ENCODE measurements at places on chromosomes 7 and 10.

- DNase-seq: no peak
These were observed 62.6 kb upstream of the PLPP4 start for GRCh38 chr10:120394446-120394845.

GRCh38 chr7:44217852-44218402 is 17.1 kb downstream of the YKT6 start:
- no peak for DNase-seq

DNA sequence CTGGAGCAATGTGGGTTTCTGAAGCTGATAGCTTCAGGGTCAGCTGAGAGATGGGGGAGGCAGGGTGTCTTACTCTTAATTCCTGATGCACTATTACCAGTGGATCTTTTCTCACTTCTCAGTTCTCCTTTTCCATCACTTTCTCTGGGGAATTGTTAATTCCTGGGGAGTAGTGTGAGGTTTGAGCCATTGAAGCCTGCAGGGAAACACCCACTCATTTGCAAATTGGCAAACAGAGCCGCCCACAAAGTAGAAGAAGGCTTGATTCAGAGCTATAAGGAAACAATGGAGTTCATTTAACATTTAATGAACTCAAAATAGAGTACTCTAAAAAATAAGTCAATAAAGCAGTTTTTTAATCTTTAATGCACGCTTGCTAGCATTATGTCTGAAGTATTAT is 4.3 kb upstream of the TECTB start:
- no peak for DNase-seq

- DNase-seq: no peak
These were observed 135.5 kb downstream of the ALOX5 start for GRCh38 chr10:45509491-45509890.

DNA sequence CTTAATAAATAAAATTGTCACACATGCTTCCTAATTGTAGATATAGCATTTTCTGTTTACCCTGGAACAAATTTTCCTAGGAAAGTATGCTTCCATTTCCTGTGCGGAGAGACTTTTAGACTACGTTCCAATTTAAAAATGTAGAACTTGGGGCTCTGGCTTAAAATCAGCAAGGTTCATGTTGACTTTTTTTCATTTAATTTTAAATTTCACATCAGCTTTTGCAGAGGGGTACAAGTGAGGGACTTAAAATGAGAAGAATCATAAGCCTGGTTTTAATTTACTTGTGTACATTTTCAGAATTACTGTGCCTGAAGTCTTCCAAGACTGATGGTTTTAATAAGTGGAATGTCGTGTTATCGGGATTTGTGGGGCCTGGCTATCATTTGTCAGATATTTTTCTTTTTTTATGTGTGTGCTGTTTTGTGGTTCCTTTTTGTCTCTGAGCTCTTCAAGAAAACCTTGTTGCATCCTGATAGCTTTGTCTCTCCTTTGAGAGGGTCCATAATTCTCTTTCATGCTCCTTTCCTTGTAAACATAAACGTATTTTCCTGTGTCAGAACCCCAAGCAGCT is 8.8 kb upstream of the ATRNL1 start:
- DNase-seq: no peak

GRCh38 chr7:101814081-101814990 is 3.1 kb upstream of the CUX1 start:
- peak; percentile 91 for DNase-seq

DNA sequence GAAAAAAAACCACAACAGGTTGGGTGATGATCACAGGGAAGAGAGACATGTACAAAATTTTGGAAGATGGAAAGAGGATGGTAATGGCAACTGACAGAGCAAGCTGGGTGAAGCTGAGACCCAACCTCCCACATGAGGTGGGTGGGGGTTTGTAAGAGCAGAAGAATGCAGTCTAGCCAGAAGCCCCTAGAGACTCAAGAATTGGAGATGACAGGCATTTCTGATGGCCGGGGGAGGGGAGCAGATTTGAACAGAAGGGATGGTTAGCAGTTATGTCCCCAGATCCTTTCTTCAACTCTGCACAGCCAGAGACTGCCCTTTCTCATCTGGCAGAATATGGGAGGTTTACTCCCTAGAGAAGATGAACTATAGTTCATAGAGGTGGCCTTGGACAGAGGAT is 208.0 kb downstream of the GALNT17 start:
- no peak for DNase-seq

Measured in GM13977 (cell line).